ENCODE measurements at places on chromosomes 5 and 9.

GRCh38 chr5:12095808-12096281, 191.6 kb upstream of the CTNND2 start:
- DNase-seq, result no peak

GRCh38 chr5:123514615-123515355, 2.8 kb downstream of the CSNK1G3 start:
- DNase-seq, result no peak

GRCh38 chr9:135717410-135717809, 15.4 kb downstream of the KCNT1 start:
- no peak for DNase-seq

DNA sequence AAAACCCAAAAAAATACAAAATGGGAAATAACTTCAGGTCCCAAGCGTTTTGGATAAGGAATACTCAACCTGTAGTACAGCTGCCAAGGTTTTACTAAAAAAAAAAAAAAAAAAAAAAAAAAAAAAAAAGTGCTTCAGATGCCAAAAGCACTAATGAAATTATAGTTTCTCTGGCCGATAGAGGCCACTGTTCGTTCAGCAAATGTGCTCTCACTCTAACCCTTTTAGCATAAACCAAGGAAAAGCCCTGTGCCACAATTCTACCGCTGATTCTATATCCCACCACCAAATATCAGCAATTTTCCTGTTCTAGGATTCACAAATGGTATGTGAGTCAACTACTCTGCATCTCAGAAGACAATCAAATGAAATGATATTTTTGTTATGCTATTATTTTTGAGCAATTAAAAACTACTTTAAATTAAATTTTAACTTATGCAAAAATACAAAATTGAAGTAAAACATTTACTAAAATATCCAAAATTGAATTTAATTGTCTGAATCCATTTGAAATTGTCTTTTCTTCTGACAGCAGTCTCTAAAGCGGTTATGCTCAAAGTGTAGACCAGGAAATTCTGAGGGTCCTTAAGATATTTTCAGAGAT, 79.8 kb downstream of the RICTOR start:
- no peak for DNase-seq

DNA sequence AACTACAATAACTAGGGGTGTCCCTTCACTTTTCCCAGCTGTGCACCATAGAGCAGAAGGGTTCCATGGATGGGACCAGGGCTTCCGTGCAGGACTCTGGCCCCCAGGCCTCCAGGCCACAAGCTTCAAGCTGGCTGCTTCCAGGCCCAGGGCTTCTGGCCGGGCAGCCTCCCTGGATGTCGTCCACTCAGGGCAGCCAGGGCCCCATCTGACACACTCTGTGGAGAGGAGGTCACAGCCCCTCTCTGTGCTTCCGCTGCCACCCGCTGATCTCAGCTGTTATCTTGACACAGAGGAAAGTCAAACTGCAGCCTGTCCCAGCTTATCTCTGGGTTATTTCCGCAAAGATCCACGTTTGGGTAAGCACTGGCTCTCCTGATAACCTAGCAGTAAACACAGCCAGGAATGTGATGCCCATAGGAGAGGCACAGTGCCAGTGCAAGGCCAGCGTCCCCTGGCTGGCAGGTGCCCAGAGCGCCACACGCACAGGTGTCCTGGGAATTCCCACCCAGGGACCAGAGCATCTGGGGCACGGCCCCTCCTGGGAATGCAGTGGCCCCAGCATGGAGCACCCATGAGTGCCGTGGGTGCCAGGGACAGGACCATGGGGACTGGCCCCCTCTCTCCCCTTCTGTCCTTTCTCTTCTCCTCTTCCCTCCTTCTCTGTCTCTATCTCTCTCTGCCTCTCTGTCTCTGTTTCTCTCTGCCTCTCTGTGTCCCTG, 15.6 kb upstream of the SLC6A19 start:
- no peak for DNase-seq

DNA sequence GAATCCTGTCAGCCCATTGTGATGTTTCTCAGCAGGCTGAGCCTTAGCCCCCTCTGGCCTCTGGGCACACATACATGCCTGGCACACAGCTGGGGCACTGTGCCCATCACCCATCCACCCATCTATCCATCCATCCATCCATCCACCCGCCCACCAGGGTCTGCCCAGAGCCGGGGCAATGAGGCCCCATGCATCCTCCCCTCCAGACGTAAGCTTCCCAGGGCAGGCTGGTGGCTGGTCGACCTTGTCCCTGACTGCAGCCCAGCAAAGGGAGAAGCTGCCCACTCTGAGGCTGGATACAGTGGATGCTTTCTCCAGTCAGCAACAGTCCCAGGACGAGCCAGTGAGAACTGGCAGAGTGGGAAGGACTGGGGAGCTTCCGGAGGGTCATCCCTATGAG, 21.1 kb upstream of the SLC25A51 start:
- DNase-seq, result no peak

GRCh38 chr9:129595311-129595741, 25.6 kb downstream of the C9orf50 start:
- DNase-seq, result no peak

- DNase-seq, result no peak
Measured at GRCh38 chr5:170524576-170524975, 20.8 kb downstream of the KCNIP1 start.

- no peak for DNase-seq
Measured at GRCh38 chr5:68086857-68087256, 128.7 kb upstream of the PIK3R1 start.

- no peak for DNase-seq
Measured at GRCh38 chr9:25472085-25472607, 206.1 kb downstream of the TUSC1 start.

DNA sequence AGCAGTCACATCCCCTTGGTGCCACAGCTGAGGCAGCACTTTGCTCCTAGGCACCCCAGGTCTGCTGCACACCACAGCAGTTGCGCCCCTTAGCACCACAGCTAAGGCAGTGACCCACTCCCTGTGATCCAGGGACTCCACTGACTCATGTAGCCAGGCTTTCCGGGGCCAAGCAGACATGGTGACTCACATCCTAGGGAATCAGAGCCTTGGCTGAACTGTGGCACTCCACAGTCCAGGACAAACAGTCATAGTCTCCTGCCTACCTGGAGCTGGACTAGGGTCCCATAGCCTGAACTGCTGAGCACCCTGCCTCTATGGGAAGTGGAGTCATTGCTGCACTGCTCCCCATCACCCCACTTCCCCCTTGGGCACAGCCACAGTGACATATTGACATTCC, 338.7 kb downstream of the NPR3 start:
- no peak for DNase-seq

- no peak for DNase-seq
Measured at GRCh38 chr5:143601917-143602333, 198.4 kb upstream of the NR3C1 start.

DNA sequence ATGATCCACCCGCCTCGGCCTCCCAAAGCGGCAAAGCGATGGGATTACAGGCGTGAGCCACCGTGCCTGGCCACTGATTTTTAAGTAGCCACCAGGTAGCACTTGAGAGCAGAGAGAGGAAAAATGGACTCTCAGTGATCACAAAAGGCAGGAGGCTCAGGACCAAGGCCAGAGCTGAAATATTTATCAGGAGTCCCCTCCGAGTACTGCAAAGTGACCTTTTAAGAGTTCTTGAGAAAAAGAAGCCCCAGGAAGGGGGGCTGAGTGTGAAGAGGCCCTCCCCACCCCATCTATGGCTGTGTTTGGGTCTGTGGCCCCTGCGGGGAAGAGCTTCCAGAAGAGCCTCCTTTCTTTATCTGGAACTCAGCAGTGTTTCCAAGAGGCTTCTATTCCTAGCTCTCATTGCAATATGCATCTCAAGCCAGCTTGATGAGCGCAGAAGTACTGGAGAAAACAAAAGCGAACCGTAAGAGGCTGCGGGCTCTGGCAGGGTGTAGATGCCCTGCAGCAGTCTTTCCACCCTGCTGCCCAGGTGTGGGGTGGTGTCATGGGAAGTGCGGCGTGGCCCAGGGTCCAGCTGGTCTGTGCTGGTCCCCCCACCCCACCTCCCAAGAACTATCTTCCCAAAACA, 75.5 kb upstream of the CDK20 start:
- no peak for DNase-seq

DNA sequence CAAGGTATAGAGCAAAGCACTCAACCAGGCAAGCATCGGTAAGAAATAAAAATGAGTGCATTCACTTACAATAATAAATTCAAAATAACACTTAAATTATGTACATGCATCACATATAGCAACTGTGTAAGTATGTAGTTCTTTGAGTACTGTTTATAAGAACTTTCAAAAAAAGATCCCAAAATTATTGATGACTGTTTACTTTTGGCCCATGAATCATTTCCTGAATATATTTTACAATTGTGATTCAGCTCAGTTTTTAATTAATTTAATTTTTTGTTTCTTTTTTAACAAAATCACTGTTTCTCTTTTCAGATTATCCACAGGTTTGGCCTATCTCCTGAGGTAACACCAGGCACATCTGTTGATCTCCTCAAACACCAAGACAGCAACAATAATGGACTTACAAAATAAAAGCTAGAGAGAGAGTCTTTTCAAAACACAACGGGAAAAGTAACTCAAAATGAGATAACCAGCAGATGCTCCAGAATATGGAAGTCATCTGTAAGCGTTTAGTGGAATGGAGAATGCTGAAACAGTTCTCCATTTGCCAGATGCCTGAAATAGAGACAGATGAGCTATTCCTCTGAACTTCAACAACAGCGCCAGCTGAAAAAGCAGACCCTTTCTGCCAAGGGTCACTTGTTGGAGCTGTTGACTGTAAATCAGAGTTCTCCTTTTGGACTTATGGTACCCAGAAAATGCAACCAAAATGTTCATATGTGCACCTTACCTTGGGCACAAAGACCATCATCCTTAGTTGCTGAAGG, 348.6 kb upstream of the RGMB start:
- no peak for DNase-seq

- no peak for DNase-seq
Measured at GRCh38 chr5:74259572-74259971, 381.0 kb downstream of the ENC1 start.

- DNase-seq, result no peak
Measured at GRCh38 chr5:125006011-125006685, 259.7 kb upstream of the ZNF608 start.

DNA sequence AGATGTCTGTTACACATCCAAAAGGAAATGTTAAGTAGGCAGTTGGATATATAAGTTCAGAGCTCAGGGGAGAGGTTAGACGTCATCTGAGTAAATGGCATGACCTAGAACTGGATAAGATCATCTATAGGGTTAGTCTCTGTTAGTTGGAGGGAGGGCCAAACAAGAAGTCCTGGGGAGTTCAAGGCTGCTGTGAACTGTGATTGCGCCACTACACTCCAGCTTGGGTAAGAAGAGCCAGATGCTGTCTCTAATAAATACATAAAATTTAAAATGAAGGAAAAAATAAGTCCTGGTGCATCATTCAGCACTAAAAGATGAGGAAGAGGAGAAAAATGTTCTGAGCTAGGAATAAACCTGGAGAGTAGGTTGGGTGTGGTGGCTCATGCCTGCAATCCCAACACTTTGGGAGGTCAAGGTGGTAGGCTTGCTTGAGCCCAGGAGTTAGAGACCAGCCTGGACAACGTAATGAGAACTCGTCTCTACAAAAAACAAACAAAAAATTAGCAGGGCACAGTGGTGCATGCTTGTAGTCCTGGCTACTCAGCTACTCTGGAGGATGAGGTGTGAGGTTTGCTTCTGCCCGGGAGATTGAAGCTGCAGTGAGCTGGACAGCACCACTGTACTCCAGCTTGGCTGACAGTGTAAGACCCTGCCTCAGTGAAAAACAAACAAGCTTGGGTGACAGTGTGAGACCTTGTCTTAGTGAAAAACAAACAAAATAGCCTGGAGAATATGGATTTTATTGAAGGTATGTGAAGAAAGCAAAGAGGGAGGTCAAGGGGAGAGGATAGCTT, 123.6 kb downstream of the ACTBL2 start:
- DNase-seq, result no peak

DNA sequence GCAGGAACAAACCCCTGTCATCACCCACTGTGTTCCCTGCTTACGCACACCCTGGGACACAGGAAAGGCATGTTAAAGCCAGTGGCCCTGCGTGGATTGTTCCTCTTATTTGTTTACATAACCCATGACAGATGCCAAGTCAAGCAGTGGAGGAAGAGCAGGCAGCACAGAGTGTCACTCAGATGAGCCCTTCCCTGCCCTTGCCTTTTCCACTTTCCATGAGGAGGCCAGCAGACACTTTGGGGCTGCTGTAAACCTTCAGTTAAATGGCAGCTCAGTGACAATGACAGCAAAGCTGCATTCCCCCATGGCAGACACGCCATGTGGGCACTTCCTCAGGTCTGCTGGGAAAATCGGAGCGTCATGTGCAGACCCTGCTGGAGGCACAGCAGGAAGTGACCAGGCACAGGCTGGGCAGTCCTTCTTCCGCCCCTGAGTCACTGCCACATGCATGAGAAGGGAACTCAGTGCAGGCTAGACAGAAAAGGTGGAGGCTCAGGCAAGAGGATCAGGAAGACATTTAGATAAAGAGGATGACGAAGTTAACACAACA, 216.8 kb upstream of the PIK3R1 start:
- no peak for DNase-seq

GRCh38 chr5:84231433-84231832, 153.2 kb downstream of the EDIL3 start:
- no peak for DNase-seq

DNA sequence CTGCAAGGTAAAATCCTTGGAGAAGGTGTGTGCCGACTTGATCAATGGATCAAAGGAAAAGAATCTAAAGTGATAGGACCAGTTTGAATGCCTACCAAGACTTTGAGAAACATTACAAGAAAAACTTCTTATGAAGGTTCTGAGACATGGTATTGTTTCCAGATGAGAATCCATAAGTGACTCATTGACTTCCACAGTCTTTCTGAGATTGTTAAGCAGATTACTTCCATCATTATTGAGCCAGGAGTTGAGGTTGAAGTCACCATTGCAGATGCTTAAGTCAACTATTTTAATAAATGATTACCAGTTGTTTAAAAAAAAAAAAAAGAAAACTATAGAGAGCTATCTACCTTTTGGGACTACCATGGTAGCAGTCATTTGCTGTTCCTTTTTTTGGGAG, 7.0 kb downstream of the LNPEP start:
- no peak for DNase-seq

DNA sequence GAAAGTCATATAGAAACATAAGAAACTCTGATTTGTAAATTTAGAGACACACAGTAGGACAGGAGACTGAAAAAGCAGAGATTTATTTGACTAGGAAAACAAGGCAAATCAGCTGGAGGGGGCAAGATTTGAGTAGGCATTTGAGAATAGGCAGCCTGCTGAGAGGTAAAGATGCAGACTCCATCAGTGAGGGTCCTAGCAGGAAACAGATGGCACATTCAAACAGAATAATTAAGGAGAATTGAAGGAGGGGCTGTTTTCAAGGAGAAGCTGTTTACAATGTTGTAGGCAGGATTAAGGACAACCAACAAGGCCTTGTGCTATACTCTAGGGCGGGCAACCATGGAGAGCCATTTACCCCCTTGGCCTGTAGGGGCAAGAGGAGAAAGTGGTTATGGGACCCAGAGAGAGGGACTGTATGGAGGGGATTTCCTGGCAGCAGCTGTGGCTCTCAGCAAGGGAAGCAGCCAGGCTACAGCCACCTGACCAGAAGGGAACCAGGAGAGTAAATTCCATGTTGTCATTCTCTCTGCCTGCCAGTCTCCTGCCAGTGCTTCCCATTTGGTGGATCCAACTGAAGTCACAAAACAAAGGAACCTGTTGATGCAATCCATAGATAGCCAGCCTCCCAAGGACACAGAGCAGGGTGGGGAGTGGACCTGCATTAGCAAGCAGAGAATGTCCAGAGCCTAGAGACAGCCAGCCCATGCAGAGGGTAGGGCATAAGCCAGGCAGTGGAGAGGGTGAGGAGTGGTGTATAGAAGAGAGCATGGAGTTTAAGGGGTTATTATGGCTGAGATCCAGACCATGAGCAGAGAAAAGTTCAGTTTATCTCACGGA, 38.2 kb downstream of the PAPPA start:
- no peak for DNase-seq

All from activated CD8-positive, alpha-beta memory T cell treated with anti-CD3 and anti-CD28 coated beads for 24 hours (primary cell).